ENCODE measurements at places on chromosomes 11 and 22.
A peak's percentile ranks its signal among the peaks of the same experiment; 100 is the strongest.

DNA sequence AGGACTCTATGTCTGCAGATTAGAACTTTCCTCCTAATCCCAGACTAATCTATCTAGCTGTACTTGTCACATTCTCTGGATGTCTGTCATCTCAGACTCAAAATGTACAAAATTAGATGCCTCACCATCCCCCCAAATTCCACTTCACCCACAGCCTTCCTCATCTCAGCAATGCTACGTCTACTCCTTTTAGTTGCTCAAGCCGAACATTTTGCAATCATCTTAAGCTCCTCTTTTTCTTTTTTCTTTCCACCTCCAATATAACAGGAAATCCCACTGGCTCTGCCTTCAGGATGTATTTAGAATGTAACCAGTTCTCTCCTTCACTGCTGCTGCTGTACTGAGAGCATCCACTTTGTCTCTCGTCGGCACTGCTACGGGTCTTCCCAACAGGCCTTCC lies 1091.8 kb downstream of the TBC1D22A start:
- DNase-seq: no peak

GRCh38 chr22:36221799-36222751 lies 17.3 kb downstream of the APOL2 start:
- peak; percentile 50 for DNase-seq

- no peak for DNase-seq
These were observed 70.8 kb downstream of the KCNJ1 start for GRCh38 chr11:128796270-128796669.

DNA sequence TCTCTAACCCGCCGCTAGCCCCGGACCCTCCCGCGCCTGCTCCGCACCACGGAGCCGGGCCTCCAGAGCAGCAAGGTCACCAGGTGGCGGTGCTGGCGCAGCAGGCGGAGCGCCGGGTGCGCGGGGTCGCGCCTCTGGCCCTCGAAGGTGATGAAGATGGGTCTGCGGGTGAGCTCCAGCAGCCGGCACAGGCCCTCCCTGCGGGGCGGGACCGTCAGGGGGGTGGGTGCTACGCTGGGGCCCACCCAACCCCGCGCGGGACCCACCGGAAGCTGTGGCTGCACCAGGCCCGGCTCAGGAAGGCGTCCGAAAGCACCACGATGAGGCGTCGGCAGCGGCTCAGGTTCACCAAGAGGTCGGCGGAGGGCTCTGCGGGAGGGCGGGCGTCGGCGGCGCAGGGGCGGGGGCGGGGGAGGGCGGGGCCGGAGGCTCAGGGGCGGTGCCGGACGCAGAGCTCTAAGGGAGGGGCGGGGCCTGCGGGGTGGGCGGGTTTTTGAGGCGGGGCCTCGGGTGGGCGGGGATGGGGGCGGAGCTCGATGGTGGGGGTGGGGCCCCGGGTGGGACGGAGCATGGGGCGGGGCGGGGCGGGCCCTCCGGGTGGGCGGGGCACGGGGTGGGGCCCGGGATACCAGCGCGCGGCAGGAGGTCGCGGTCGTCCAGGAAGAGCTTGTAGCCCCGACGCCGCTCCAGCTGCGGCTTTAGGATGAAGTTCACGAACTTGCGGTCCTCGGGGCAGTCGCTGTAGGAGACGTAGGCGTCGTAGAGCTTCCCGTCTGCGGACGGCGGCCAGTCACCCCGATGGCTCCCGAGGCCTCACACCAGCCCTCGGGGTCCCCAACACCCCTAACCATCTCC lies 7.8 kb downstream of the SIGIRR start:
- peak; percentile 58 for DNase-seq

GRCh38 chr11:21814169-21814568 lies 378.7 kb upstream of the ANO5 start:
- DNase-seq: no peak

- no peak for DNase-seq
These were observed 229.2 kb upstream of the TBCEL start for GRCh38 chr11:120794748-120795147.

- no peak for DNase-seq
These were observed 1.6 kb downstream of the APLP2 start for GRCh38 chr11:130071211-130071712.

- DNase-seq: no peak
These were observed 2.0 kb downstream of the FAM83F start for GRCh38 chr22:39996732-39997131.

GRCh38 chr22:28443526-28443876 lies 236.1 kb downstream of the TTC28 start:
- peak; percentile 86 for DNase-seq

DNA sequence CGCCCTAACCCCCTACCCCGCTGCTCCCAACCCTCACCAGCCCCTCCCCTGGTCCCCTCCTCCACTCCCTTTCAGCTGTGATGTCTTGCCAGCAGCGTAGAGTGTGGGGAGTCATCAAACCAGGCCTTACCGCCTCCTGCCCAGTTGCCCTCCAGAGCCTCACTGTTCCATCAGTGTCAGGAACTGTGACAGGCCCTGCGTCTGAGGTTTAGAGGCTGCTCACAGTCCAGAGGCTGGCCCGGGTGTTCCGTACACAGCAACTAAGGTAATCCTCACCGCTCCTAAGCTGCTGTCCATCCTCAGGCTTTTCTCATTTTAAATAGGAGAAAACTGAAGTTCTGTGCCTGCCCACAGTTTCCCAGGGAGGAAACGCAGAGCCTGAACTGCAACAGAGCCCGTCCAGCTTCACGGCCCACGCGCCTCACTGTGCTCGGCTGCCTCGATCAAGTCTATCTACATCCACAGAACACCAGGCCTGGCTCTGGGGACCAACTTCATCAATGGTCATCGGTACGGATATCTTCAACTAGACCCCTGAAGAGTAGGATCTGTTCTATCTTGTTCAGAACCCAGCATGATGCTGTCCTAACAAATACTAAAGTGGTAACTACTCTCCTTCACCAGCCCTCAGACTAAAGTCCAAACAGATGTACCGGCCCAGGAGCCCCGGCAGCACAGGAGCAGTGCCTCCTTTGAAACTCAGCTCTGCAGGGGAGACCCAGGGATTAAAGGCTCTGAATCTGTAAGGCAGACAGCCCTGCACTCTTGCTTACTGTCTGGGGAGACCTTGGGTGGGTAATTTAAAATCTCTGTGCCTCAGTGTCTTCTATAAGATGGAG lies 10.3 kb downstream of the VPS37C start:
- DNase-seq: no peak

GRCh38 chr11:2737866-2738265 lies 38.1 kb upstream of the KCNQ1OT1 start:
- DNase-seq: no peak

DNA sequence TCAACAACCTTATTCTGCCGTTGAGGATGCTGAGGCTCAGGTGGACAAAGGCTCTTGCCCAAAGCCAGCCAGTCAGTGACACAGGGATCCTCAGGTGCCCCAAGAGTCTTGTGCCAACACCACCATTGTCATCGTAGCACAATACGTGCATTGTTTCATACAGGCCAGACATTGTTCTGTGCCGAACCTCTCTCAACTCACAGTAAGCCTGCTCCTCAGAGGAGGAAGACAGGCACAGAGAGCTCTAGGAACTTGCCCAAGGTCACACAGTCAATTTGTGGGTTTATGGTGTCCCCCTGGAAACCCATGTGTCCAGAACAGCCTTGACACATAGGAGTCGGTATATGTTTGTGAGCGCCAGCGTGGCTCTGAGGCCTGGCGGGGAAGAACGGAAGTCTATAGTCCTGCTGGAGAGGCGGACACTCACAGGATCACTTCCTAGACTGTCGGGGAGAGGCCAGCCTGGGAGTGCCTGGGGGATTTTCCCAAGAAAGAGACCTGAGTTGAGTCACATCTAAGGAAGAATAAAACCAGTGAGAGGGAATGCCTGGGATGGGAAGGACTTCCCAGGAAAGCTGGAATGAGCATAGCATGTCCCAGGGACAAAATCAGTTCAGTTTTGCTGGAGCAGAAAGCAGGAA lies 20.2 kb downstream of the LIF start:
- no peak for DNase-seq

DNA sequence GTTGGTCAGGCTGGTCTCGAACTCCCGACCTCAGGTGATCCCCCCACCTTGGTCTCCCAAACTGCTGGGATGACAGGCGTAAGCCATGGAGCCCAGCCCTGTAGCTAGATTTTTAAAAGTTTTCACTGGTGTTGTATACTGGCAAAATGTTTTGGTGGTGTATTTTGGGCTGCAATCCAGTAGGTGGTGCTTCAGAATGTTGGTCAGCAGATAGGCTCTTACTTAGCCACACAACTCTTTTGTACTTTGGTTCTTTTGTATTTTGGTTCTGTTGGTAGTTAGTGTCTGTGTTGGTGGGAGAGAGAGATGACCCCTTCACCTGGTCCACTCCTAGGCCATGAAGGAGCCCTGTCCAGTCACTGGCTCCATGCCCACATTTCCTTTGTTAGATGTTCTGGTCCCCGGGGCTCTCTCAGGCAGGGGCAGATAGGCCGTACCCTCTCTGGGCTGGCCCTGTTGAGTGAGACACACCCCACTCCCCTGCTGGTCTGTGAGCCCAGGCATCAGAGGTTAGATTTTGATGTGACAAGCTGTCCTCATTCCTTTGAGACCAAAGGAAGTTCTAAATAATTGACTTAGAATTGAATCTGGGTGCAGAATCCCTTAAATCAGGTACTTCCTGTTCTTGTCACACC lies 123.8 kb downstream of the DDX10 start:
- DNase-seq: no peak

DNA sequence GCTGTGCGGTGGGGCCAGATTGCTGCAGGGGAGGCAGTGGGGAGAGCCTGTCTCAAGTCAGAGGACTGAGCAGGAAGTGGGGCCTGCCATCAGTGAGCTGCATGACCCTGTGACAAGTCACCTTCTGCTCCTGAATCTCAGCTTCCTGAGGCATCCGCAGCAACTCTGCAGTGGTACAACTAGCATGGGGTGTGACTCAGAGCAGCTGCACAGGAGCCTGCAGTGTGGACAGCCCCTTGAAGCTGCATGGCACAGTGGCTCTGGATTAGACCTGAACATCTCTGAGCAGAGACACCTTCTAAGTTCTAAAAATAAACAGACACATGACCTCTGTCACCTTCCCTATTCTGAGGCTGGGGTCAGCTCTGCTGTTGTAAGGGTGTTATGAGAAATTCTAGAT lies 18.0 kb downstream of the FAM227A start:
- DNase-seq: no peak

- DNase-seq: no peak
These were observed 103.4 kb downstream of the BRD1 start for GRCh38 chr22:49724030-49724892.

GRCh38 chr11:86696004-86696403 lies 23.6 kb upstream of the ME3 start:
- DNase-seq: no peak

- no peak for DNase-seq
These were observed 32.1 kb downstream of the APOL1 start for GRCh38 chr22:36285017-36285416.

GRCh38 chr11:7448201-7448600 lies 37.1 kb upstream of the OLFML1 start:
- DNase-seq: no peak

GRCh38 chr11:92198268-92198667 lies 26.4 kb upstream of the FAT3 start:
- no peak for DNase-seq

GRCh38 chr11:45671246-45672171 lies 6.1 kb upstream of the CHST1 start:
- DNase-seq: no peak

GRCh38 chr22:19498154-19498865 lies 18.6 kb downstream of the CDC45 start:
- DNase-seq: no peak

GRCh38 chr11:60743058-60743457 lies 13.6 kb upstream of the MS4A15 start:
- no peak for DNase-seq

DNA sequence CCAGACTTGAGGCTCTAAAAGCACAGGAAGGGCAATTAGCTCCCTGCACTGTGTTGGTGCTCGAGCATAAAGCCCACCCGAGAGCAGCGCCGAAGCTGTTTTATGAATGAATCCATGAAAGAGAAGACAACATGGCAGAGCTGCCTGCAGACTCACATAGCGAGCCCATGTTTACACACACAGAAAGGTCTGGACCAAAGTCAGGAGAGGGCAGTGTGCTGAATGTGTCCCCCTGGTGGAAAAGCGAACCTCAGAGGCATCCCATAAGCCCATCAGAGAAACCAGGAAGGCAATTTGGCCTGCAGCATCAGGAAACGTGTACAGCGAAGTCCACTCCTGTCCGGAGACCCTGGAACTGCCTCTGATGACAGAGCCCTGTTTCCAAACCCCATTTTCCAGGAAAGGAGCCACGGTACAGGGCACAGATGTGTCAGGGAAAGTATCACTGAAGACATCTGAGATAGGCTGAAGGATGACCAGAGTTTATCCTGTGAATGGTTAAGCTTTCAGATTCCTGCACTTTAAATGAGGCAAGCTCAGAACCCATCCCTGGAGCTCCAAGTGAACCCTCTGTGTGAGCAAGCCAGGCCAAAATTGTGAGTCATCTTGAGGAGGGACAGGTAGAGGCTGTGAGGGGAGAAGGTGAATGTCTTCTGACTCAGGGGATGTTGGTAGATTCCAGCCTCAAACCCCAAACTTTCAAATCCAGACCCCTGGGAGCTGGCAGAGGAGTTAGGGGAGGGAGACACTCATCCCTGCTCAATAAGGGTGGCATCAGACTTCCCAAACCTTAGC lies 36.9 kb downstream of the CHRDL2 start:
- no peak for DNase-seq

GRCh38 chr11:11467312-11467711 lies 114.3 kb upstream of the CSNK2A3 start:
- DNase-seq: no peak

- no peak for DNase-seq
These were observed 28.2 kb downstream of the CAT start for GRCh38 chr11:34466802-34467488.

DNA sequence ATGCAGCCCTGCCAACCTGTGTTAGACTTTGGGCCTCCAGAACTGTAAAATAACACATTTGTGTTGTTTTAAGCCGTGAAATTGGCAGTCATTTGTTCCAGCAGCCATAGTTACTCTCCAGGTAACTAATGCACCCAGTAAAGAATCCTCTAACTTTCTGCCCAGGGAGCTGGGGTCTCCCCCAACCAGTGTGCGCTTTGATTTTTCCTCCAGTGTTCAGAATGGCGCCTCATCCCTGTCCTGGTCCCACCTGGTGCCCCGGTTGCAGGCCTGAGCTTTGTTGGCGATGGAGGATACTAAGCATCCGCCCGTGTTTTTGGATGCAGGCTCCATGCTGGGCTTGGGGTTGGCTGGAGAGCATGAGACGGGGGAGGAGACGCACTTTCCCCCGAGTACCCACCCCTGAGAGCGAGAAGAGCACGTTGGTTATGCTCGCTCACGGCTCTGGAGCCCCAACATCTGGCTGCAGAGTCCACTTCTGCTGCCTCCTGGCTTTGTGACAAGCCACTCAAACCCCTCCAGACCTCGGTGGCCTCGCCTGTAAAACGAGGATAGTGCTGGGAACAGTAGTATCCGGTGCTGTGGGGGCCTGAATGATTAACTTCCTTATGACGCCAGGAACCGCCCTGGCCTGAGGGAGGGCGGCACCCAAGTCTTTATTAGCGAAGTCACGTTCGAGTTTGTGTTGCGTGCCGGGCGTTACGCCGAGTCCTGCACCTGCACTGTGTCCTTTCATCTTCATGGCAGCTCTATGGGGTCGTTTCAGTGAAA lies 25.8 kb downstream of the MRGPRD start:
- DNase-seq: peak; percentile 53

- no peak for DNase-seq
These were observed 59.0 kb downstream of the PPP2R1B start for GRCh38 chr11:111707039-111707690.

- DNase-seq: no peak
These were observed 53.9 kb upstream of the PHOX2A start for GRCh38 chr11:72297828-72298227.

Data from muscle of arm (tissue), 14 donors.